Stimulated activated CD4-positive, alpha-beta T cell treated with anti-CD3 and anti-CD28 coated beads, Interleukin-15, amount 100 ng/mL, for 48 hours (primary cell): ENCODE measurements at places on chromosomes 13 and 19.

- no peak for DNase-seq
Measured at GRCh38 chr13:98022210-98022609, 68.7 kb downstream of the IPO5 start.

DNA sequence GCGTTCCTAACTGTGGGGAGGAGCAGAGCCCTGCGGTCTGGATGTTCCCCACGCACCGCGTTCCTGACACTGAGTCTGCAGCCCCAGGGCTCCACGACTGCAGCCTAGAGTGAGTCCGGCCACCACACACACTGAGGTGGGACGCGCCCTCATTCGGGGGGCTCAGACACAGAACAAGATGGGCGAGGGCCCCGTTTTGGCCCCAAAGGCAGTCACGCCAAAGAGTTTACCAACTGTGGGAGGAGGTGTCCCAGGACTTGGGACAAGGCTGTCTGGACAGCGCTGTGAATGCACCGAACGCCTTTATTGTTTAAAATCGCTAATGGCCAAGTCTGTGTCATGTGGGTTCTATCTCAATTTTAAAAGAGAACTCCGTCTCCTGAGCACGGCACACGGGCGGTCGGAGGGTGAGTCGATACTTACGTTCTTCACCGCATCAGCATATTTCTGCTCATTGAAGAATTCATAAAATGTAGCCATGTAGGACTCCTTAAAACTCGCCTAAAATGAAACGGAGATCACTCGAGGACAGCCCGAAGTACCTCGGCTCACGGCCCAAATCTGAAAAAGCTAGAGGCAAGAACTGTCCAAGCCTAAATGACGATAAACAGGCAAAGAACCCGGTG, 35.2 kb upstream of the C13orf46 start:
- DNase-seq, result no peak

GRCh38 chr13:64910096-64910495, 2320.0 kb downstream of the PCDH9 start:
- DNase-seq, result no peak

GRCh38 chr19:14347999-14348889, 33.0 kb upstream of the ADGRE5 start:
- DNase-seq, result no peak

- no peak for DNase-seq
Measured at GRCh38 chr13:28707629-28708427, 10.9 kb downstream of the SLC46A3 start.

DNA sequence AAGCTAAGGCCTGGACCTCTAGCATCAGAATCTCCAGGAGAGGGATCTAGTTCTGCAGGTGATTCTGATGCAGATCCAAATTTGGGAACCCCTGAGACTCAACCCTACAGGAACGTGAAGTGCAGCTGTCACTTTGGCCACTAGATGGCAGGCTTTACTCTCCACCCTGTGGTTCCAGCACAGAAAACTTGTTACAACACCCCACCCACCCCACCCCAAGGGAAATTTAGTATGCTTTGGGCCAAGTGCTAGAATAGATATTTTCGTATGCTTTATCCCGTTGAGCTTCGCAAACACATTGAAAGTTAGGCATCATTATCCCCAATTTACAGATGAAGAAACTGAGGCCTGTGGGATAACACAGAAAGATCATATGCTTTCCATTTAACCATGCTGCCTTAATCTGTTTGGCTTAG, 232.0 kb downstream of the B3GLCT start:
- DNase-seq, result peak; percentile 27

- no peak for DNase-seq
Measured at GRCh38 chr19:48244281-48244680, 11.4 kb downstream of the CARD8 start.

- DNase-seq, result no peak
Measured at GRCh38 chr13:45341799-45342500, 967 bp upstream of the TPT1 start.
